ENCODE measurements at places on chromosomes 2 and 18. TPM values are rescaled to one million over a fixed set of nuclear protein-coding genes. Genes with fewer than 3 reads are reported as not detected.
A peak's percentile ranks its signal among the peaks of the same experiment; 100 is the strongest.

GRCh38 chr2:236787885-236788284 lies 218.3 kb downstream of the ACKR3 start:
- DNase-seq, result no peak

GRCh38 chr2:189163889-189164288 lies 15.7 kb downstream of the COL5A2 start:
- DNase-seq, result no peak

- DNase-seq, result no peak
Measured at GRCh38 chr18:55732227-55733106, 144.5 kb upstream of the TCF4 start.

DNA sequence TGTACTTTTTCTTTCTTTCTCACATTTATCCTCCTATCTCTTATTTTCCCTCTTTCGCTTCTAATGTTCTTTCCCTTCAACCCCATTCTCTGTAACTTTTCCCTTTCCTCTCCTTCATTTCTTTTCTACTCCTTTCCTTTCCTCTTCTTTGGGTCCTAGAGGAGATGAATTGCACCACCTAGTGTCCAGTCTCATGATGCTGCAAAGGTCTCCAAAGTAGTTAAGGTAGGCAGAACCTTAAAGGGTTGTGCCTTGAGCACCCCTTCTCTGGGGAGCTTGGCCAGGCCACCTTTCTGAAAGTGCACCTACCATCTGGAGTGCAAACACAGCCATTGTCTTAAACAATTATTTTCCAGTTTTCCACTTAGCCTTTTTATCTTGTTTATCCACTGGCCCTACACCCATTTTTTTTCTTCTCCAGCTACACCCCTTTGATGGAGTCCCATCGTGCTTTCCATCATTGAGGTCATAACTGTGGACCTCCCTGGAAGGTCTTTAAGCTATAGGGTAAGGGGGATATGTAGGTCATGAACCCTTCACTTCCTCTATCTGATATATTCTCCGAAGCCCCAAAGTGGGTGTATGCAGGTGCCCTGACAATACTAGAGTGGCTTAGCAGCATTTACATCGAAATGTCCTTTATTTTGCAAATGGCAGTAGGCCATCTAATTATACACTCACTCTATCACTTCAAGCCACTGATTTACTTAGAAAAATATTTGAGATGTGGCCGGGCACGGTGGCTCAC lies 155.9 kb downstream of the ESCO1 start:
- peak; percentile 77 for DNase-seq

DNA sequence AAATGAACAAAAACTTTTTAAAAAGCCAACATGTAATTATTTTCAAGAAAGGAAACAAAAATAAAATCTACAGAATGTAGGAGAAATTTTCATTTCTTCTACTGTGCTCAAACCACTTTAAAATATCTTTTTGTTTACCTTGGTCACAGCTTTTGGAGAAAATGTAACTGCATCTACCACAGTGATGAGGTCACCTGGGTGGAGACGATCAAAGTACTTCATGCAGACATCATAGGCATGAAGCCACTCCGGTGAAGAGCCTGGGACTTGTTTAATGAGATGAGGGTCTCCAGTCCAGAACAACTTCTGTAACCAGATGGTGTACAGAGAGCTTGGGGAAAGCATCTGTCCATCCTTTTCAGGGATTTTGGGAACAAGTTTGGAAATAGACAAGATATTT lies 285.8 kb downstream of the NBAS start:
- DNase-seq, result no peak

GRCh38 chr2:24203029-24203786 lies 28.4 kb downstream of the FAM228A start:
- DNase-seq, result no peak

DNA sequence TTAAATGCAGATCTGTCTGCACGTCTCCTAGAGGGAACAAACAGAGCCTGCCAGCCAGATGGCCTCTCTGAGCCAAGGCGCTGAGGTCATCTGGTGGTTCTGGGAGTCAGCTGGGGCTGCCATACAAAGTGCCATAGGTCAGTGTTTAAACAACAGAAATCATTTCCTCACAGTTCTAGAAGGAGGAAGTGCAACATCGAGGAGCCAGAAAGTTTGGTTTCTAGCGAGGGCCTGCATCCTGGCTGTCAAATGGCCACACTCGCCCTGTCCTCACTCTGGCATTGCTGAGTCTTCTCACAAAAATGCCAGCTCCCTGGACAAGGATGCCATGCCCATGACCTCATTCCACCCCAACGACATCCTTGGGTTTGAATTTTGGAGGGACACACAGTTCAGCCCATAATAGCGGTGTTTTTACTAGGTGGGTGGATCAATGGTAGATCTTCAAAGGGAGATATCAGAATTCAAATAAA lies 59.6 kb downstream of the MYT1L start:
- no peak for DNase-seq

- DNase-seq, result no peak
Measured at GRCh38 chr2:145596416-145596815, 1076.5 kb upstream of the ZEB2 start.

DNA sequence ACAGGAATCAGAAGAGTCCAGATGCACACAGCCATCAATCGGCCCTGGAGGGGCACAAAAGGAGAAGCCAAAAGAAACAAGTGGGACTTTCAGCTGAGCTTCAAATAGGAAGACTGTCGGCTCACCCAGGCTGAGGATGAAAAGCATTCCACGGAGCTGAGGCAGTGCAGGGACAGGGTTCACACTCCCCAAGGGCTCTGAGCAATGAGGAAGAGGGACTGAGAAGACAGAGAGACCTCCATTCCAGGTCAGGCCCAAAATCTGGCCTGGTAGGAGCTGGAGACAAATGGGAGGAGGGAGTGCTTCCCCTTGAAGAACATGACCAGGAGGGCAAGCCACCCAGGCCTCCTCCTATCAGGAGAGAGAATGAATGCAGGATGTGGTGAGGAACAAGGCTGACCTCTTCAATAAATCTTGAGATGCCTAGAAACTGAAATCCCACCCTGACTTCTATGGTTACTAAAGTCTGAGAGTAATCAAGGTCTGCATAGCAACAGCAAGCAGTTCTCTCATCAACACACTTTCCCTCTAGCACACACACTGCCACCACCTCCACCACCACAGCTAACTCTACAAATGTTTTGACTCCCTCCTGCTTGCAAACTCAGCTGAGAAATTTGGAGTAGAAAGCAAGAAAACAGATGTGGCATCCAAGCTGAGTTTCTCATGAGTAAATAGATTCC lies 434.4 kb downstream of the TNS1 start:
- DNase-seq, result peak; percentile 17

GRCh38 chr18:69230204-69230603 lies 170.5 kb upstream of the DOK6 start:
- no peak for DNase-seq

DNA sequence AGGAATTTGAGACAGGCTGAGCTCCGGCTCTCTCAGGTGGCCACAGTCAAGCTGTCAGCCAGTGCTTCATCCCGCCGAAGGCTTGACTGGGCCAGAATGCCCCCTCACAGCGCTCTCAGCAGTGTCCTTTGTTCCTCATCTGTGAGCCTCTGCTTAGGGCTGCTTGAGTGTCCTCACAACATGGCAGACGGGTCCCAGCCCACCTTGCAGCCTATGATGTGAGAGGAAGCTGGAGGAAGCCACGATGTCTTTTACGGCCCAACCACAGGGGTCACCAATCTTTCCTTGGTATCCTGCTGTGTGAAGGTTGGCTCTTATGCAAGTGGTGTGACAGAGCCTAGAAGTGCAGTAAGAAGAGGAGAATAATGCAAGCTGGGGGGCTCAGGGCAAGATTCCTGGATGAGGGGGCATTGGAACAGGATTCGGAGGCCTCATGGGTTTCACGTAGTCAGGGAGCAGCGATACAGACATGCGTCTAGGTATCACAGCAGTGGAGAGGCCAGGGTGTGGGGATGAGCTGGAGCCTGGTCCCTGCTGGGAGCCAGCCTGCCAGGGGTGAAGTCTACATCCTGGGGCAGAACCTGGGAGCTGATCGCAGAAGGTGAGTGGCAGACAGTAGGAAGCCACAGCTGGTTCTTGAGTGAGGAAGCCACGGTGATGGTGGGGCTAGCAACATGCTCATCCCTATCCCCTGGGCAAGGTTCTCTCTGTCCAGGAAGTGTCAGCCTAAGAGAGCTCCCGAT lies 234.1 kb downstream of the GLI2 start:
- DNase-seq, result no peak

GRCh38 chr2:206937555-206937954 lies 1.8 kb upstream of the CPO start:
- DNase-seq, result no peak

- no peak for DNase-seq
Measured at GRCh38 chr18:10431680-10432079, 22.8 kb upstream of the APCDD1 start.

The GAD1 gene
- total RNA-seq, result not detected

The HNRNPA3 gene
- total RNA-seq, result 46.4 TPM

The TFCP2L1 gene
- 48.2 TPM for total RNA-seq

The VIL1 gene
- total RNA-seq, result 0.43 TPM

The CNGA3 gene
- not detected for total RNA-seq

All from stomach (tissue), 19 donors.